ENCODE measurements at places on chromosomes 2 and 18.

DNA sequence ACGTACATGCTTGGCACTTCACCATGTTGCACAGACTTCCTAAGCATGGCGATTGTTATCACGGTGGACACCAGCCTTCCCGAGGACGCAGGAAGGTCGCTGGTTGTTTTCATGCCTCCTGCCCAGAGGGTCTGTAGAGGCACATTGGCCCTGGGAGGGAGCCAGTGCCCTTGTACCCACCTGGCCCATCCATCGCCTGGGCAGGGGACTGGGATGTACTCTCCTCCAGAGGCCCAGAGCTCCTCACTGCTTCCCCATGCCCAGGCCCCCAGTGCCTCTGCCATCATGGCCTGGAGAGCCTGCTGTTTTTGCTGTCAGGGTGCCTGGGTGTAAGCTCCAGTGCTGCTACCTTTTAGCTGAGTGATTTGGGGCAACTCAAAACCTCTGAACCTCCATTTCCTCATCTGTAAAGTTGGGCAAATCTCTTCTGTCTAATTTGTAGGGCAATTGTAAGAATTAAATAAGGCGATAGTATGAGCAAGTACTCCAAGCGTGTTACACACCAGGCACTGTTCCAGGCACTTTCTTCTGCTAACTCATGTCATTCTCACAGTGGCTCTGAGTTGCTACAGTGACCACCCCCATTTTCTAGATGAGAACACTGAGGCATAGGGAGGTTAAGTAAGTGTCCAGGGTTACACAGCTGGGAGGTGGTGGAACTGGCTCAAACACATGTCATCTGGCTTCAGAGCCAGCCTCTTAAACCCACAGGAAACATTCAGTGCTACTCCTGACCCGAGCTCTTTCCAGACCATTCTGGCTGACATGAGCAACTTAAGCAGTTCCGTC is 45.3 kb downstream of the GREB1 start:
- DNase-seq: no peak

GRCh38 chr2:122079844-122080243 is 324.4 kb downstream of the TSN start:
- DNase-seq: no peak

- no peak for DNase-seq
Measured at GRCh38 chr18:23627321-23627720, 35.4 kb downstream of the ANKRD29 start.

GRCh38 chr18:68660354-68661183 is 54.3 kb downstream of the TMX3 start:
- no peak for DNase-seq

DNA sequence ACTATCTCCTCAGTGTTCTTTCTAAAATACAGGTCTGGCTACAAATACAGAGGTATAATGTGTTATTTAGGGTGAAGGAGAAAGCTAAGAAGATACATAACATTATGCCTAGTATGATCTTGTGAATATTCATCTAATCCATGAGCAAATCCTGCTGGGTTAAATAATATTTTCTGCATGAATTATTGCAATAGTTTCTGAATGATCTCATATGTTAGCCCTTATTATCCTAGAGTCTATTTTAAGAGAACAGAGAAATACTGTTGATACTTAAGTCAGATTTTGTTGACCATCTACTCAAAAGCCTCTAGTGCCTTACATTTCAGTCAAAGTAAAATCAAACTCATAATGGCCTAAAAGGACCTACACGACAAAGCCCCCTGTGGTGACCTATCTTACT is 382.3 kb downstream of the FIGN start:
- DNase-seq: no peak

- DNase-seq: no peak
Measured at GRCh38 chr2:131076707-131077106, 16.6 kb downstream of the FAM168B start.

DNA sequence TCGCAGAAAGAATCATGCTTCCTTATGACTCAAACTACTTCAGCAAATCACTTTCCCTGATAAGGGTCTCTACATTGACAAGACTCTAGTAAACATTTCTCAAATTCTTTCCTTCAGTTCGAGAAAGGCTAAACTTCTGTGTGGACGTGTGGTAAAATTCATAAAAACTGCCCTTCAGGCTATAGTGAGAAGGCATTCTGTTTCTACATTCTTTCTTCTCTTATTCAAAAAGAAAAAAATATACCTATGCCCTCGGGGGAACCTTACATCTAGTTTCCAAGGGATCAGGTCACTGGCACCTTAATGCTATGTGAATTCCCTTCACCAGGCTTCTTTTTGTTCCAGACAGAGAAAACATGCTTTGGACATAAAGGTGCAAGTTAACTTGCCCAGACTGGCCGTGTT is 4.9 kb downstream of the VIT start:
- no peak for DNase-seq

DNA sequence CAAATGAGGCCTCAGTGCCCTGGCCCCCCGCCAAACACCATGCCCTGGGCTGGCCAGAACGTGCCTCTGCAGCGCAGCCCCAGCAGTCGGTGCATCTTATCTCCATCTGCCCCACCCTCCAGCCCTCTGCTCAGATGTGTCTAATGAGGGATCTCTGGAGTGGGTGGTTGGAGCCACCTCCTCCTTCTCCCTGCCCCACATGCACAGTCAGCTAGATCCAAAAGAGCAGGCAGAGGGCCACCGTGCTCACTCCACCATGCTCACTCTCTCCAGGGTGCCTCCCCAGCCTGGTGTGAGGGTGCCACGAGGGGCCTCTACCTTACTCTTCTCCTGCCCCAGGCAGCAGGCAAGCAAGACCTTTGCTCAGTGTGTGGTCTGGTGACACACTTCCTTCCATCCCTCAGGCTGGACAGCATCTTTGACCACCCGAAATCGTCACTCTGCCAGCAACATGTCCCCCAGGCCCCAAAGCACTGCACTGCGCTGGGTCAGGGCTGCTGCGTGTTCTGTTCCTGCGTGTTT is 266.1 kb upstream of the HDAC4 start:
- DNase-seq: peak; percentile 85

GRCh38 chr2:229096409-229097066 is 174.5 kb downstream of the PID1 start:
- no peak for DNase-seq

- no peak for DNase-seq
Measured at GRCh38 chr2:234577191-234577590, 80.3 kb upstream of the ARL4C start.

- DNase-seq: no peak
Measured at GRCh38 chr2:108927936-108928659, 60.9 kb downstream of the EDAR start.

DNA sequence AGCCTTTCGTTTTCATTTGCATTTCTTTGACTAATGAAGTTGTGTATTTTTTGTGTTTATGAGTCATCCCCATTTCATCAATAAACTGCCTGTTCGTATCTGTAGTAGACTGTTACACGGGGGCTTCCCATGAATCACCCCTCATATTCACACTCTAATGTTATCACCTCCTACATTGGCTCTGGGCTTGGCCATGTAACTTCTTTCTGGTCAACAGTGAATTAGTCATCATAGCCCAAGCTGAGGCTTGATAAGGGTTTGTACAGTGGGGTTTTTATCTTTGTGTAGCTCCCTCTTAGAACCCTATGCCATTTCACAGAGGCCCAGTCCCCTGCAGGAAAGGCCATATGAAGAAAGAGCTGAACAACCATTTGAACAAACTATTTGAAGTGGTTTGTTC is 151.0 kb downstream of the CCBE1 start:
- no peak for DNase-seq

GRCh38 chr18:11981543-11982366 is 448 bp downstream of the IMPA2 start:
- peak; percentile 90 for DNase-seq

DNA sequence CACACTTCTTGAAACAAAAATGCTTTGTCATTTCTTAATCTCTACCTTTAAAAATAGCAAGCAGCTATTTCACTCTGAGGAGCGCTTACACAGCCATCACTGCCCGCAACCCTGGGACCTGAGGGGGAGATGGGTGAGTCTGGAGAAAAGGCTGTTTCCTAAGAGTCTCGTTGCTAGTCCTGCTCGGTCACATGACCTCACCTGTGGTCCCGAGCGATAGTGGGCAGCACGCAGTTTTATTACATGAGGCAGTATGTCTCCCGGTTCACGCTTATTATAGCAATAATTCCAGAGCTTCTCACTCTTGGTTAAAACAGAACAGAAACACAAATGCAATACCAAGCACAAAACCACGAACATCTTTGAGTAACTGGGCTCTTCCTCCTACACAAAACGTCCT is 105.3 kb downstream of the ZNF516 start:
- DNase-seq: no peak

DNA sequence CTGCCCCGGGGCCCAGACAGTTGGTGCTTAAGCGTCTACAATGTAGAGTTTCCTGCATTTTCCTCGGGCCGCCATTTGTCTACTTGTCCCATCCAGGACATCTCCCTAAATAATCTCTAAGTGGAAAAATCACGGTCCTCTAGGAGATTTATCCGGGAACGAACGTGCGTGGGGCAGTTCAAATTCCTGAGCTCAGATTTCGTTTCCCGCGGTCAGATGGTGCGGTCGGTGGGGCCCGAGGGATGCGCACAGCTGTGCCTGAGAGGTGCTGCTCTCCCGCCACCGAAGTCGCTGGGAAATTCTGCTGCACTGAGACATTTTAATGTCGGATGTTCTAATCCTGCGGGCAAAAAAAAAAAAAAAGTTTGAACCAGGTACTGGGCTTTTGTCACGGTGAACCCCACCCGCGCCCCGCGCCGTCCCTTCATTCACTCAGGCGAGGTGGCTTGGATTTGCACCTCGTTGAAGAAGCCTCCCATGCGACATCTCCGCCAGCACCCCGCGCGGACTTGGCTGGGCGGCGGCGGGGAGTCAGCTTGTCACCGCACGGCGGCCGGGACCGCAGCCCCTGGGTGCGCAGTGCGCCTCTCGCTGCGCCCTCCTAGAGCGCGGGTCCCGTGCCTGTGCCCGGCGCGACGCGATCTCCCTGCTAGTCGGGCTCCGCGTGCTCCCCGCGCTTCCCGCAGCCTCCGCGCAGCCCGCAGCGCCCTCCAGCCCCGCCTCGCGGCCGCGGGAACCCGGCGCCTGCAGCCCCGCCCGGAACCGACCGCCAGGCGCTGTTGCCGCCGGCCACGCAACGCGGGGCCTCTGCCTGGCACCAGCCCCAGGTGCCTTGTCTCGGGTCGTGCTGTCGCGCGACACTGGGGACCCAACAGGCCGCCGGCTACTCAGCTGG is 191.9 kb upstream of the TCF4 start:
- no peak for DNase-seq

DNA sequence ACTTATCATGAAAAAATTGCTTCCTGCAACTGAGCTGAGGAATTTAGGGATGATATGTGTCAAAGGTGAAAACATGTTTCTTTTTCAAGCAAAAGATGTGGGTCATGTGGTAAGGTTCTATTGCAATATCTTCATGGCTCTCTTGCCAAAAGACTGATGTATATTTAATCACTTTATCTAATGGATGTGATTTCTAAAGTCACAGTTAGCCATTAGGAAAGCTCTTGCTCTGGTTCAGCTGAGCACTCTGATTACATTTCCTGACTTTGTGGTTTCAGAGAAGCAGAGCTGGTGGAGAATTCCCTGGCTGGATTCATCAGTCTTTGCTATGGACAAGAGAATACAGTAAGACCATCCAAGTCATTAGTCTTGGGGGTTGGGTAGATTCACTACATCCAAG is 24.4 kb downstream of the SCN9A start:
- no peak for DNase-seq

GRCh38 chr2:84969511-84970209 is 1.3 kb upstream of the KCMF1 start:
- DNase-seq: no peak

DNA sequence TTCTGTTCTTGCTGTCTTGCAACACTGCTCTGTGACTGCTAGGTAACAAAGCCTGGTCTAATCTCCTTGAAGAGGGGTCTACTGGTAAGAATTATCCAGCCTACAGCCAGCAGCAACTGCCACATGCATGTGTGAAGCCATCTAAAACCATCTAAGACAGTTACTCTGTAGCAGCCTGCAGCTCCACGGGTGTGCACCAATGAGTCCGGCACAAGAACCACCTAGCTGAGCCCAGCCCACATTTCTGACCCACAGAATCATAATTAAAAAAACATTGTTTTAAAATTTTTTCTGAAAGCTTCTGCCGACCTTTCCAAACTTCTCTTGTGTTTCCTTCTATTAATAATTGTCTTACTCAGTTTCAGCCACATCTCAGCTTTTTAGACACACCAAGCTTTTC is 102.8 kb downstream of the ZNF385B start:
- DNase-seq: no peak

DNA sequence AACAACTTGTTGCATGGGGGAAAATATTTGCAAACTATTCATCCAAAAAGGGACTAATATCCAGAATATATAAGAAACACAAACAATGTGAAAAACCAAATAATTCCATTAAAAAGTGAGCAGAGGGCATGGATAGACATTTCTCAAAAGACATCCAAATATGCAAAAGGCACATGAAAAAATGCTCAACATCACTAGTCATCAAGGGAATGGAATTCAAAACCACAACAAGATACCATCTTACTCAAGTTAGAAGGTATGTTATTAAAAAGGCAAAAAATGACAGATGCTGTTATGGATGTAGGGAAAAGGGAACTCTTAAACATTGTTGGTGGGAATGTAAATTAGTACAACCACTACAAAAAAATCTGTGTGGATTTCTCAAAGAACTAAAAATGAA is 396.5 kb downstream of the CCDC85A start:
- DNase-seq: no peak

- DNase-seq: no peak
Measured at GRCh38 chr2:47534179-47534919, 131.4 kb downstream of the MSH2 start.

GRCh38 chr2:78416625-78417300 is 608.7 kb upstream of the REG3G start:
- DNase-seq: no peak

DNA sequence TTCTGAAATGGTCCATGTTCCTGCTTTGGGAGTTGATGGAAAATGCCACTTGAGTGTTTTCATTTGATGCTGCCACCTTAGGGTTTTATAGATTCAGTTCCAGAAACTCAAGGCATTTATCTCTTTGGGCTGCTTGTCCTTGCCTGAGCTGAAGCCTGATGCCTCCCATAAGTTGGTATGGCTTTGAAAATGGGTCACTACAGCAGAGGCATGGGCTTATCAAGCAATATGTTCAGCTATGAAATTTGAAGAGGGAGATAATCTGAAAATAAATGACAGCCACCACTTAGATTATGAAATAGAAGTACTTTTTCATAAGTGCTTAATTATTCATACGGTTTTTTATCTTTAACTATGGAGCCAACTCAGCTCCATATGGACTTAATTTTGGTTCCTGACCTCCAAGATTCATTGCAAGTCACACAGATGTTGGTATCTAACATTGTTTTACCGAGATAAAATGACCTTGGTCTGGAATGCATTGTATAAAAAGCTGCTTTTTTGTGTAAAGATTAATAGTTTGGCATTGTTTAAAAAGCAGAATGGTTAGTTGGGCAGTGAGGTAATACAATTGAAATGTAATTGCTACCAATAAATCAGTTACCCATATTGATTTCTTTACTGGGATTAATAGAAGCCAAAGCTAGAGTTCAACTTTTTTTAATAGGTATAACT is 4.5 kb downstream of the SLC14A1 start:
- no peak for DNase-seq

GRCh38 chr2:65130664-65131175 is 814 bp upstream of the RAB1A start:
- no peak for DNase-seq

GRCh38 chr18:61607867-61608266 is 274.6 kb downstream of the CDH20 start:
- no peak for DNase-seq

Data from mesenteric fat pad (tissue), 1 donor.